ENCODE measurements at places on chromosomes 16 and 17.

DNA sequence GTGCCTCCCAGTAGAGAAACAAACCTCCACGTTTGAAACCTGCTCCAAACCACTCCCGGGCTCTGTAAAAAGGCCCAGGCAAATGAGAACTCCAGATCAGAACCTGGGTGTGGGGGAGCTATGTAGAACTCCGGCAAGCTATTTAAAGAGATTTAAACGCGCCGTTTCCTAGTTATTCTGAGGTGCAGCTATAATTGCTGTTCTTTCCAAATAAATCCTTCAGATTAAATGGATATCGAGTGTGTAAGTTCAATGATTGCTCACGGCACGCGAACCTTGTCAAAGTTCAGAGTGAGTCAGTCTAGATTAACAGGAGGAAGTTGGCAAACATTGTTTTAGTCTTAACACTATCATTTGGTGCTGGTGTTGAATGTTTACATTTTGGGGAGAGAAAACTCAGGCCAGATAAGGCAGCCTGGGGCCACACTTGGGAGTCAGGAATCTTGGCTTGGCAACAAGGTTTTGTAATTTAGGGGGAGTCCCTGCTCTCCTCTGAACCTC is 92.9 kb upstream of the SALL1 start:
- no peak for DNase-seq

DNA sequence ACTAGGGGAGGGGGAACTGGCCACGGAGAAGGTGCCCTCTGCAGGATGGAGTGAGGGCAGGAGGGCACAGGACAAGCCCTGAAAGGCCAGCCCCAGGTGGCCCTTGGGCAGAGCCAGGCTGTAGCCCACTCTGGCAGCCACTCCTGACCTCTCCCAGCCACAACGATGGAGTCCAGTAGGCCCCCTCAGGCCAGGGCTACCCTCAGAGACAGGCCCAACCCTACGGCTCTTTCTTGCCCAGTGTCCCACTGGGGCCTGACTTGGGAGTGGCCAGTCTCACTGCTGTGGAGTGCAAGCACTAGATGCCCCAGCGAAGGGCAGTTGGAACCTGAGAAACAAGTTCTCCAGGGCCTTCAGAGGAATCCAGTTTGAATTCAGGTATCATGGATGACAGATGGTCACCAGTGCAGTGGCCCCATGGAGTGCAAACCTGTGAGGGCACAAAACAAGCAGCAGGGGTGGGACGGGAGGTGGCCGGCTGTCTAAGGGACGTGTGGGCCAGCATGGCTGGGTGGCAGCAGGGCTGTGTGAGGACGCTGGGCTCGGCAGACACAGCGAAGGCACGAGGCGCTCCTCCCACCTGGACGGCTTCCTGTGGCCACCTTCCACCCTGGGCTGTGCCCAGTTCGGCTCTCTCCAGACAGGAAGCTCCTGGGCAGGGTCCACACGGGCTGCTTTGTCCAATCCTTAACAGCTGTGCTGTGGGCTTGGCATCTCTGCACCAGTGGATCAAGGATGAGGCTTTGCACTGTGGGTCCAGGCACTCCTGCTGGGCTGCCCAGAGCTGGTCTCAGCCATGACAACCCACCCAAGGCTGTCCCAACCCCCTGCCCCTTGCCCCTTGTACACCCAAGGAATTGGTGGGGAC is 72.1 kb downstream of the AMFR start:
- no peak for DNase-seq

GRCh38 chr16:89175280-89176146 is 4.0 kb downstream of the CDH15 start:
- DNase-seq = no peak

DNA sequence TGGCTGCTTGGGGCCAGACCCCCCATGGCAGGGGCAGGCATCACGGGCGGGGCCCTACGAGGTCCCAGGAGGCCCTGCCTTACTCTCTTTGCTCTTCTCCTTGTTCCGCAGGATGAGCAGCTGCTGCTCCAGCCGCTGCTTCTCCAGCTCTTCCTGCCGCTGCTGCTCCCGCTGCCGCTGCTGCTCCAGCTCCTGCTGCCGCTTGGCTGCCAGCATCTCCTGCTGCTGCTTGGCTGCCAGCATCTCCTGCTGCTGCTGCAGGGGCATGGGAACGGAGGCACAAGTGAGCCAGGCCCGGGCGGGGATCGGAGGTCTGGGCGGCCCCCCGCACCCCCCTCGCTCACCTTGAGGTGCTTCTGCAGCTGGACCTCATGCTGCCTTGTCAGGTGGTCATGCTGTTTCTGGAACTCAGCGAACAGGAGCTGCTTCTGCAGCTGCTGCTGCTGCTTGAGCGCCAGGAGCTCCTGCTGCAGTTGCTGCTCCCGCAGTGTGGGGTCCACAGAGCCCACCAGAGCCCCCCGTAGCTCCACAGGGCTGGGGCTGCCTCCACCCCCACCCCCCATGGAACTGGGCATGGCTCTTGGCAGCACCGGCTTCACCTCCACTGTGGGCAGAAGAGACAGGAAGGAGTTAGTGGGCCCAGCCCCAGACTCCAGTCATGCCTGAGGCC is 22.8 kb downstream of the G6PC3 start:
- no peak for DNase-seq

GRCh38 chr16:72312828-72313227 is 140.9 kb upstream of the PMFBP1 start:
- DNase-seq = peak; percentile 68

GRCh38 chr17:8665684-8666083 is 35.2 kb upstream of the MYH10 start:
- DNase-seq = no peak

- no peak for DNase-seq
These were observed 4.0 kb downstream of the PRAC1 start for GRCh38 chr17:48718227-48718760.

GRCh38 chr16:2472885-2473445 is 1.9 kb downstream of the NTN3 start:
- DNase-seq = no peak

GRCh38 chr17:41338961-41339485 is 11.6 kb downstream of the KRT33A start:
- peak; percentile 83 for DNase-seq

DNA sequence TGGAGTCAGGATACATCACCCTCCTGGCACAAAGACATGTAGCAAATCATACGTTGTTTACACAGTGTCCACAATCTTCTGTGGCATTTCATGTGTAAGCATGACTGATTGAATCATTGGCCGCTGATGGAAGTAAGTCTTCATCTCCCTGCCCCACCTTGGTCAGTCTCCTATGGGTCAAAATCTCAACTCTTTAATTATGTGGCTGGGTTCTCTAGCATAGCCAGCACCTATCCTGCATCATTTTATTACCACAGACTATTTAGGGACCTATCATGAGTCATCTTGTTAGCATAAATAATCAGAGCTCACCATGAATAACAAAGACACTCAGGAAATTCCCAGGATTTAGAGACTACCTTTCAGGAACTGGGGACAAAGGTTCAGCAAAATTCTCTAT is 15.9 kb downstream of the TANC2 start:
- DNase-seq = no peak

DNA sequence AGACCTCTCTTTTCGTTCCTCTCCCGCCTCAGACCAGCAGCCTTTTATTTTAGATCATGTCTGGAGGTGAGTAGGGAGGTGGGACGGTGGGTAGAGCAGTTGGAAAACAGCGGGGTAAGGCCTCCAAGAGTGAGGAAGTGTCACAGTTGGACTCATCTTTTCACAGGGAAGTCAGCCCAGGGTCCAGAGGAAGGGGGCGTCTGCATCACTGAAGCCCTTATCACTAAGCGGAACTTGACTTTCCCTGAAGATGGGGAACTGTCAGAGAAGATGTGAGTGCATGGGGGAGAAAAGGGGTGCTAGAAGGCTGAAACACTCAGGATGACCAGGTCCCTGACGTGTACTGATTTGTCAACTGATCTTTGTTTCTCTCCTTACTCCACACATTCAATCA is 461 bp downstream of the LRRC46 start:
- no peak for DNase-seq

DNA sequence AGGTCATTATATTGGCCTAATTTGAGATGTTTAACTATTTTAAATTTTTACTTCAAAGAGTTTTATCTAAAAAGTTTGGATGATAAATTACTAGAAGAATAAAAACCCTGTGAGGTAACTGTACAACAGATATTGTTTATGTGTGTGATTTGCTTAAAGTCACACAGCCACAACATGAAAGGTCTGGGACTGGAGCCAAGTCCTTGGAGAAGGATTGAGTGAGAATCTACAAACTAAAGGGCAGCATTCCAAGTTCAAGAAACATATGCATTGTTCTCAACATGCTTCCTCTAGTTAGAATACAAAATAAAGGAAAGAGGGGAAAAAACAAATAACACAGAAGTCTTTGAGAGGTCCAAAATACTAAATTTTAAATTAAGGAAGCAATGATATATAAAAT is 131.5 kb upstream of the MON1B start:
- DNase-seq = no peak

- no peak for DNase-seq
These were observed 10.8 kb downstream of the CYLD start for GRCh38 chr16:50752471-50753235.

- no peak for DNase-seq
These were observed 1.1 kb upstream of the CRHR1 start for GRCh38 chr17:45782889-45783592.

- DNase-seq = peak; percentile 33
These were observed 137.2 kb upstream of the RPH3AL start for GRCh38 chr17:489758-490329.

DNA sequence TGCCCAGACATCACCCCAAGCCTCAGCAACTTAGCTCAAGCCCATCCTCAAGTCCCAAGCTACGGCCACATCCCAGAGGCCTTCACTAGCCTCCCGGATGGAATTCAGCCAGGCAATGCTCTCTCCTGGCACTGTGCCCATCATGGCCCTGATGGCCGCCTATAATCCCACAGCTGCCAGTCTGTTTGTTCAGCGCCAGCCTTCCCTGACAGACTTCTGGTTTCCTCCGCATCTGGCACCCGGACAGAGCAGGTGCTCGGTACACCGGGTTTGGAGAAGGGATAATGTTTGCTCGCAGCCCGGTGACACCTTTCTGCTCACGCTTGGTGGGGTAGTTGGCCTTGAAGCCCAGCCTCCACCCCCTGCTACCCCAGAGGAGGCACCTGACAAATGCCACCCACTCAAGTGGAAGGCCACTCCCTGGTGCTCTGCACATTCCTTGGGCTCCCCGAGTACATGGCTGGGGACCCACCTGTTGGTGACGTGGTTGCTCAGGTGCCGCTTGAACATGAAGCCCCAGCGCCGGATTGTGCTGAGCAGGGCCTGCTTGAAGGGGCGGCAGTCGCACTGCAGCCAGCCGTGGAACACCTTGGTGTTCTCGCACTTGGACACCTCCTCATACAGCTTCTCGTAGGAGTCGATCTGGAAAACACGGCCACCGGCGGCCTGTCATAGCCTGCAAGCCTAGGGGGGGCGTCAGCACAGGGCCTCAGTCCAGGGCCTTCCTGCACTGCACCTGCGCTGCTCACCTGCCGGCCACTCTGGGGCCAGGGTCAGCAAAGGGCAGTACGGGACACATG is 47.1 kb downstream of the DNAH17 start:
- no peak for DNase-seq

GRCh38 chr17:54626146-54626703 is 274.4 kb upstream of the TOM1L1 start:
- no peak for DNase-seq

GRCh38 chr17:46192439-46193150 is 634 bp downstream of the KANSL1 start:
- peak; percentile 59 for DNase-seq

GRCh38 chr16:86244158-86244557 is 266.2 kb upstream of the FOXF1 start:
- no peak for DNase-seq

GRCh38 chr16:85084841-85085510 is 27.3 kb downstream of the CIBAR2 start:
- no peak for DNase-seq

DNA sequence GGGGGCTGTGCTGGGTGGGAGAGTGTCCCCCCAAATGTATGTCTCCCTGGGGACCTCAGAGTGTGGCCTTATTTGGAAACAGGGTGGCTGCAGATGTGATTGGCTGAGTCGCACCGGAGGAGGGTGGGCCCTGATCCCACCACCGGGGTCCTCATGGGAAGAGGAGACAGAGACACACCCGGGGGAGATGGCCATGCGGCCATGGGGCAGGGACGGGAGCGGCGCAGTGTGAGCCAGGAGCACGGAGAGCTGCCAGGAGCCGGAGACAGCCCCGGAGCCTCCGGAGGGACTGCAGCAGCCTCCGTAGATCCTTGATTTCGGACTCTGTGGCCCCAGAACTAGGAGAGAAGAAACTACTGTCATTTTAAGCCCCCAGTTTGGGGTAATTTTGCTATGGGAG is 1.6 kb upstream of the CIBAR2 start:
- DNase-seq = no peak

GRCh38 chr16:30068333-30068732 is 2.8 kb downstream of the ALDOA start:
- DNase-seq = no peak

DNA sequence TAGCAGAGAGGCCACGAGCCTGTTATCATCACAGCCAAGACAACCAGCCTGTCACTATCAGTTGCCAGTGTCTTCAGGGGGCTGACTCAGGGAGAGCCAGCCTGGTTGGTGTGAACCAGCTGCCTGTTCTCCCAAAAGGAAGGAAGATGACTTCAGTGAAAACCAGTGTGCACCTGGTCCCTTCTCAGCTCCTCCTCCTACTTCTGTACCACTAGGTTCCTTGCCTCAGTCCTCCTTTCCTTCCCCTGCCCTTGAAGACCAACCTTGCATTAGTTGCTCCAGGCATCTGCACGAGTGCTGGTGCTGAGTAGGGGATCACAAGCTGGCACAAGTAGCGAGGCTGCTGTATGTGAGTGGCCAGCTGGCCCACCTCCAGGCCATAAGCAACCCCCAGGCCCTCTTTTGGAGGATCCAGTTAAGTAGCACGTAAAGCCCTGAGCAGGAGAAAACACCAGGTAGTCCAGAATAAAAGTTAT is 8.5 kb downstream of the TUBG1 start:
- no peak for DNase-seq

- no peak for DNase-seq
These were observed at the start of gene ABR for GRCh38 chr17:1179818-1180742. TSS of gene ABR (minus strand) at chr17:1179981. CDS start at chr17:1179727, 254 bp downstream.

DNA sequence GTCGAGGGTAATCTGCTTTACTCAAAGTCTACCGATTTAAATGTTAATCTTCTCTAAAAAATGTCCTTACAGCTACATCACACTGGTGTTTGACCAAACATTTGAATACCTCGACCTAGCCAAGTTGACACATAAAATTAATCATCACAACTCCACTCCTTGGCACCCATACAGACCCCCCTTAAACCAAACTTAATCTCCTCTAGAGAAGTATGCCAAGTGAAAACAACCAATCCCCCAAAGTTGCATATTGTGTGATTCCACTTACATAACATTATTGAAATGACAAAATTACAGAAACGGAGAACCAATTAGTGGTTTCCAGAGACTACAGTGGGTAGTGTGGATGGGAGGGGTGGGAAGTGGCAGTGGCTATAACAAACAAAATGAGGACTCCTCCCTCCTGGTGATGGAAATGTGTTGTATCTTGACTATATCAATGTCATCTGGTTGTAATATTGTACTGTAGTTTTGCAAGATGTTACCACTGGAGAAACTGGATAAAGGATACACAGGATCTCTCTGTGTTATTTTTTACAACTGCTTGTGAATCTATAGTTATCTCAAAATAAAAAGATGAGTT is 39.4 kb downstream of the CAPNS2 start:
- peak; percentile 53 for DNase-seq

- DNase-seq = no peak
These were observed 797.5 kb upstream of the EEF2KMT start for GRCh38 chr16:5895137-5895536.

GRCh38 chr17:67504182-67504581 is 127.1 kb downstream of the PITPNC1 start:
- DNase-seq = no peak

GRCh38 chr17:29526322-29526721 is 40.5 kb downstream of the ABHD15 start:
- DNase-seq = peak; percentile 27

- peak; percentile 77 for DNase-seq
These were observed 2.7 kb upstream of the LASP1NB start for GRCh38 chr17:38922538-38923297.

All from fibroblast of gingiva (primary cell).